Nucleus accumbens (tissue), 56 donors: ENCODE measurements at places on chromosomes 16 and 17.

- no peak for DNase-seq
Observed at GRCh38 chr16:56999409-57000270, 10.3 kb downstream of the NLRC5 start.

GRCh38 chr17:79813297-79814126 is 16.6 kb upstream of the CBX8 start:
- DNase-seq, result no peak

DNA sequence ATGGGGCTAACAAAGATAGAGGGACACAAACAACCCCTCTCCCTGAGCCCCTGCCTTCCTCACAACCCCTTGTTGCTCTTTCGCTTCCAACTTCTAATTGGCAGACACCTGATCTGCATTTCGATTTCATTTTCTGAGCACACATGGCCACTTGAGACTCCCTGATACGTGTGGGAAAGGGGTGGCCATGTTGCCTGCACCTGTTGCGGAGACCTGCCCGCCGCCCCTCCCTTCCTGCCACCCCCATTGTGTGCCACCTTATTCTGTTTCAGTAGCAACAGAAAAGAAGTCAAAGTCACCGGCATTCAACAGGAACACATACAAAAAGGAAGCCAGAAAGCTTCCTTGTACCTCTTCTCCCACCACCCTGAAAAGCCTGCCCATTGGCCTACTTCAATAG is 254.7 kb upstream of the SOX9 start:
- DNase-seq, result no peak

- no peak for DNase-seq
Observed at GRCh38 chr17:48128400-48128799, 20.8 kb downstream of the SNX11 start.

DNA sequence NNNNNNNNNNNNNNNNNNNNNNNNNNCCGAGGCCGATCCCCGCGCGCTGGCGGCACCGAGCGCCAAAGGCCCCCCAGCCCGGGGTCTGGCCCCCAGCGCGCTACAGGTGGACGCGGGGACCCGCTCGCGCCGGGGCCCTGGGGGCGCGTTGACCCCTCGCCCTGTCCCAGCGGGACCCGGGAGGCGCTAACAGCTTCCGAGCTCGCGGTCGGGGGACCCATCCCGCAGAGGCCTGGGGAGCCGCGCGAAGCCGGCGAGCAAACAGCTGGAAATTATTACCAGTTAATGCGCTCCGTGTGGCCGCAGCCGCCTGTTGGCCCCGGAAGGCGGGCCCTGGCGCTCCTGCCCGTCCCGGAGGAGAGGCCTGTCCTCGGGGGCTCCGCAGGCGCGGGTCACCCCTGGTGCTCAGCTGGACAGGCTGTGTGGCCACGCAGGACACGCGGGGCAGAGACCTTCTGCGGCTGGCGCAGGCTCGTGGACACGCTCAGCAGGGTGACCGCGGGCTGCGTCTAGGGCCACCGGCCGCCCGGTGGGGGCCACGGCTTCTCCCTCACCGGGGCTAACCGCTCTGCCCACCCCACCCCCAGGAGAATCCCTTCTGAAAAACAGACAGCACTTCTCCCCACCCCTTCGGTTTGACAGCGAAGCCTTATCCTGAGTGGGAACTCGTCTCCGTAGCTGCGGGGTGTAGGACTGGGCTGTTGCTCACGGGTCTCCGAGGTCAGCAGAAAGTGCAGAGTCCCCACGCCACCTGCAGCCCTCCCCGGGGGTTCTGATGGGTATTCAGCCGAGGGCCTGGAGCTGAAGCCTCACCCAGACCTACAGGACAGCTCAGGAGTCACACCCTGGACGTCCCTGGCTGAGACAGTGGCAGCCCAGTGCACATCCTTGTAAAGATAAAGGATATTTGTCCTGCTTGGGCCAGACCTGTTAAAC is 138.7 kb upstream of the RPH3AL start:
- DNase-seq, result no peak

GRCh38 chr17:72046643-72047612 is 73.9 kb upstream of the SOX9 start:
- no peak for DNase-seq

- DNase-seq, result no peak
Observed at GRCh38 chr17:494601-495265, 142.1 kb upstream of the RPH3AL start.

GRCh38 chr17:14161419-14161818 is 75.2 kb downstream of the CDRT15 start:
- no peak for DNase-seq

DNA sequence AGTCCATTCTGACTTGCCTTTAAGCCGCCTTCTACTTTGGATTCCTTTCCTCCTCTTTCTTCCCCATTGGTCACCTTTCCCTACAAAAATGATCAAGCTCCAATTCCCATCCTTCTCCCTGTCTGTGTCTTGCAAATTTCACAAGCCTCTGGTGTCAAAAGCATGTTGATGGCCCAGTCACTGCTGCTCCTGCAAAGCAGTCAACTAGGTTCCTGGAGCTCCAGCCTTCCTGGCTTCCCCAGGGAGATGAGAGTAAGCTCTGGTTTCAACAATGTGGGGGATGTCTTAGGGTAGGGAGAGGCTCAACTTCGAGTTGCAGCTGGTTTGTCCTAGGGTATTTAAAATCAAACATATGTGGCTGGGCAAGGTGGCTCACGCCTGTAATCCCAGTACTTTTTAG is 36.1 kb upstream of the HELZ start:
- no peak for DNase-seq

- DNase-seq, result no peak
Observed at GRCh38 chr17:78479369-78479768, 97.8 kb downstream of the DNAH17 start.

GRCh38 chr16:901715-902601 is 68.8 kb downstream of the LMF1 start:
- DNase-seq, result peak; percentile 57

GRCh38 chr17:62708587-62708986 is 81.1 kb downstream of the MRC2 start:
- no peak for DNase-seq

- no peak for DNase-seq
Observed at GRCh38 chr17:78771758-78772382, 10.2 kb downstream of the CYTH1 start.

DNA sequence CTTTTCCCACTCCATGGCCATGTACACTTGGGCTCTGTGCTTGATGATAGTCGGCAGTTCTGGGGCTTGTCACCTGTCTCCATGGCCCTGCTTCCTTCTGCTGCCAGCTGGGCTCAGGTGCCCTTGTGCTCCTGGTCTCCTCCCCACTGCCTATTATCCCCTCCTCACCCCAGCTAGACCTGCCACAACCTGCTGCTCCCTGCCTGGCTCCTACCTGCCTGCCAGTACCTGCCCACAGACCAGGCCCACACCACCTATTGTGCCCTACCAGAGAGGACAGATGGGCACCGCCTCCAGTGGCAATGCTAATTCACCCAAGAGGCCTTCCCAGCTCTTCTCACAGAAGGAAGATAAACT is 538 bp upstream of the RAPGEFL1 start:
- DNase-seq, result no peak

DNA sequence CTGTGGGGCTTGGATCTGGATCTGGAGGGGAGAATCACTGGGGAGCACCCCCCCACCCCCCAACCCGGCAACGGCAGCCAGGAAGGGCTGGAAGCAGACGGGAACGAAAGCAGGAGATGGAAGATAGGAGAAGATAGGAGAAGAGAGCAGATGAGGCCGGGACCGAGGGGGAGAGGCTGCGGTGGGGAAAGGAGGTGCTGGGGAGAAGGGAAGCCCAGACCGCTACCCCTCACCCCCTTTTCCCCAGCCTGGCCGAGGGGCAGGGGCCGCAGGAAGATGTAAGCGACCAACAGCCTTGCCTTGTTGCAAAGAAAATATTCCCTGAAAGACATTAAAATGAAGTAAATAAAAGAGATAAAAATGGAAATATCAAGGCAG is 26.8 kb upstream of the CBFA2T3 start:
- DNase-seq, result no peak

GRCh38 chr16:55426865-55427484 is 52.0 kb upstream of the MMP2 start:
- DNase-seq, result no peak

DNA sequence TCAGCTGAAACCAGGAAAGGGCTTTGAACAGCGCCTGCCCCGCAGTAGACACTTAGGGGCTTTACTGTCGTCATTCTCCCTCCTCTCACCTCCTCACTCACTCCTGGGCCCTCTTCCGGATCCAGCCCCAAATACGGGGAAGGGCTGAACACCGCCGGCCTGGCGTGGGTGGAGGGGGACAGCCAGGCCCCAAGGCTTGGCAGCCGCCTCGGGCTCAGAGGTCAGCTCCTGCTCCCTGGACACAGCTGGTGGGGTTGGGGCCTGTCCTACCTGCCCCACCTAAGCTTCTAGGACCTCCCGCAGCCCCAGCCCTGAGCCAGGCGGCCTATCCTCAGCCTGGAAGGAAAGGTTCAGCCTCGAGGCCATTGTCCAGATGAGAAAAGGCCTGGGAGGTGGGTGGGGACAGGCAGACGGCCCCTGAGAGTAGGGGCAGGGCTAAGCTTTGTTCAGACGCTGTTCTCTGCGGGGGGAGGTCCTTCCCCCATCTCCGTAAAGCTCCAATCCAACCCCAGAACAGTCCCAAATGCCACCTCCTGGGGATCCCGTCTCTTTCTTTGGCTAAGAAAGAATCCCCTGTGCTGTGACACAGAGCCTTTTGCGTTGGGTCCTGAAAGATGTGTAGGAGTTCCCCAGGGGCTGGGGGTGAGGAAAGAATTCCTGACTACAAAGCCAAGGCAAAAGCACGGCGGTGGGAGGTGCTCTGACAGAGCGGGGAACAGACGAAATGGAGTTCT is 881 bp upstream of the LLGL1 start:
- no peak for DNase-seq

- DNase-seq, result no peak
Observed at GRCh38 chr17:69812240-69812837, 262.7 kb upstream of the KCNJ16 start.

GRCh38 chr16:49483651-49484450 is 110.2 kb downstream of the C16orf78 start:
- DNase-seq, result no peak

- no peak for DNase-seq
Observed at GRCh38 chr17:4417129-4417667, 16.5 kb upstream of the SPNS3 start.

DNA sequence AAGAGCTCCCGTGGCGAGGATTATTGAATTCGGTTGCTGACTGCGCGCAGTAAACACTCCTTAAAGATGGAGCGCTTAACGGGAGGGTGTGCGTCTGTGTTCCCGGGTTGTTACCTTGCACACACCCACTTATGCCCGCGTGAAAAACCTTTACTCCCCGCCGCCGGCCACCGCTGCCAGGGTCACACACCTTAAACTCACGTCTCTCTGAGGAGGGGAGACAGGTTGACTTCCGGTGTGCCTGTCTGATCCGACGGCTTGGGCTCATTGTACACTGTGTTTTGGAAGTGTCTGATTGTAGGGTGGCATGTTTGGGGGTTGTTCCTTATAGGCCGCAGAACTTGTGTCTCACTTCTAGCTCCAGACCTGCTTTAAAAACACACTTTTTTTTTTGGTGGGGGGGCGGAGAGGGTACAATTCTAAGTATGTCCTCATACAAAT is 66.8 kb downstream of the KPNA2 start:
- no peak for DNase-seq

- no peak for DNase-seq
Observed at GRCh38 chr17:12386225-12386624, 279.5 kb upstream of the MYOCD start.

DNA sequence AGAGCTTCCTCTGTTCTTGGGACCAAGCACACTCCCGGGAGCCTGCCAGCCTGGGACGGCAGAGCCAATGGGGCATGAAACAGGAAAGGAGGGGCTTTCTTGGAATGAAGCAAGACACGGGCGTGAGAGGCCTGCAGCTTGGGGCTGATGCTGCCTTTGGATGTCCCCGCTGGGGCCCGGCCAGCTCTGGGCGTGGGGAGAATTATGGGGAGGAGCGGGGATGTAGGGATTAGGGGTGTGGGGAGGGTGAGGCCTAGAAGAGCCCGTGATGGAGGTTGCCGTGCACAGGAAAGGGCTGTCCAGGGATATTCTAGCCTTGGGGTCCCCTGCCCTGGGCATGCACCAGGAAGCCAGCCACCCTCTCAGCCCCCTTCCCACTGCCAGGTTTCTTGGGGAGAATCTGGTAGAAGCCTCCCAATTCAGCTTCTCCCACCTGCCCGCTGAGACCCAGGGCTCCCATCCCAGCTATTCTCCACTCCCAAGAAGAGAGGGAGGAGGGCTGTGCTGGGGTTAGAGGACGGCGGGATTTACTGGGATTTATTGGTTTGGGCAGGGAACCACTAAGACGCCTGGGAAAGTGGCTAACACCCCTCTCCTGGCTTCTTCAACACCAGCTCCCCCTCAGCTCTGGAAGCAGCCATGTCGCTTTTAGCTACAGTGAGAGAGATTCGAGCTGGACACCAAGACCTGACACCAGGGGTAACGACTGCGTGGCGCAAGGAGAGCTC is 20.0 kb upstream of the NXPH3 start:
- no peak for DNase-seq

GRCh38 chr16:2980227-2981176 is at the start of gene PKMYT1:
Gene PKMYT1 (minus strand): TSS chr16:2980446. CDS start chr16:2979657, 789 bp downstream.
- DNase-seq, result peak; percentile 89

DNA sequence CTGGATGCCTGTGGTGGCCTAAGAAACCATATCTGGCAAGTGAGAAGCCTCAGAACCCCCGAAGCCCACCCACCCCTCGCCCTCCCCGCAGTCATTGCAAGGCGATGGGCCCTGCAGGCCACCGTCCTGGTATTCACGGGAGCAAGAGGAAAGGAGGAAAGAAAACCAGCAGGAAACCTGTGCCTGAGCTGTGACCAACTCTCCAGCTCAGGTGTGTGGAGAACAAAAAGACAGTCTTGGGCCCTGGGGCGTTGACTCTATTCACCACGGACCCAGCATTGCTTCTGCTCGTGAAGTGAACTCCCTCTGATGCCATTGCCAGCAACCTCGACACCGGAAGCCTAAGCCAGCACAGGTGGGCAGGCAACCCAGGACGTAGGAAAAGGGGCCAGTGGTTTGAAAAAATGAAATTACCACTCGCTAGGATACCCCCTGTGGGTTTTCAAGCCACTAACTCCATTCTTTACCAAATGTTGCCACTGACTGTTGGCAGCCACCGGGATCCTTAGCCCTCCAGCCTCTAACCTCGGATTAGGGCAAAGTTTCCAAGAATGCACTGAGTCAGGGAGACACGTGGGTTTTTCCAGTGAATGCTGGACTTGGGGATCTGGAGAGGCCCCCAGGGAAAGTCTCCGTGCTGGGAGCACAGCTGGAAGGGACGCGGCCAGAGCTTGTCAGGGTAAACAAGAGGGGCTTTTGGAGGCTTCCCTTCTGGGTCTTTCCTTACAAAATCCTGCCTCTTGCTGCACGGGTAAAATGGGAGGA is 25.1 kb downstream of the FA2H start:
- no peak for DNase-seq

DNA sequence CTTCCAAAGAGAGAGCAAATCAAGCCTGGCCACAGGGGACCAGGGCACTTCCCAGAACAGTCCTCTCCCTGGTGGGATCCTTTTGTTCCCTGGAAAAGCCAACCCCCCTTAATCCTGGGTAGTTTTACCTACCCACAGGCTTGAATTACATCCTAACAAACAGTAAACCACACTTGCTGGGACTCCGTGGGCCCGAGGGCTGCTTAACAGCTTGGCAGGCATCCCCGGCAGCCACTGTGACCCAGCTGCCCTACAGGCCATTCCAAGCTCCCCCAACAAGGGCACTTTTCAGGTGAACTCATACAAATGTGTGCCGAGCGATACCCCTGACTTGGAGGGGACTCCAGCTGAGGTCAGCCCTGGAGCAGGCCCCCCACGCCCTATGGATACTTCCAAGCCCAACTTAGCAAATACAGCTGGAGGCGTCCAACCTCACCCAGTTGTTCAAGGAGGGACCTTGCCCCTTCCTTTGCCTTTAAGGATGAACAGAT is 26.4 kb downstream of the ADCY9 start:
- DNase-seq, result no peak
